MM.1S (cell line): ENCODE measurements at places on chromosomes 2 and 18.

DNA sequence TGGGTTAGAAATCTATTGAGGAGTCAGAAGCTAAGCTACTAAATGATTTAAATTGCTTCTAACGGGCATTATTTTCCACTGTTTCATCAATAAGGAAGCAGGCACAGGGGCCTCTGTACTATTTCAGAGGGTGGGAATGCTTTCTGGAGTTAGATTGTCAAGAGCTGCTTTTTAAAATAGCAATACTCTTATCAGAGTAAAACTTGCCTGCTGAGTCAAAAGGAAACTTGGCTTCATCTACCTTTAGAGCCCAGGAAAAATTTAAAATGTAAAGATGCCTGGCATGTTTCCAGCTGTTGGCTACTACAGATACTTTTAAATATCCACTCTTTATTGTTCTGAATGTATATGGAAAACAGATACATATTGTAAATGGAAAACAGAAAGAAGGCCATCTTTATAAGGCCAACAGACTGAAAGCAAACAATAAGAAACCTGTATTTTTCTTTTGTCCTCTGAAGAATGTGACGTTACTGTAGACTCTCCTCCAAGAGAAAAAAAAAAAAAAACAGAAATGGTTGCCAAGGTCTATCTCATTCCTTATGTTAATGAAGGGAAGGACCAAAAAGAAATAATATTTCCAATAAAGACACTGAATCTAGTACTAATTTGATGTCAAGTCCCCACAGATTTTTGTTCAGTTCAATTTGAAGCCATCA lies 79.1 kb downstream of the FIGN start:
- no peak for DNase-seq

DNA sequence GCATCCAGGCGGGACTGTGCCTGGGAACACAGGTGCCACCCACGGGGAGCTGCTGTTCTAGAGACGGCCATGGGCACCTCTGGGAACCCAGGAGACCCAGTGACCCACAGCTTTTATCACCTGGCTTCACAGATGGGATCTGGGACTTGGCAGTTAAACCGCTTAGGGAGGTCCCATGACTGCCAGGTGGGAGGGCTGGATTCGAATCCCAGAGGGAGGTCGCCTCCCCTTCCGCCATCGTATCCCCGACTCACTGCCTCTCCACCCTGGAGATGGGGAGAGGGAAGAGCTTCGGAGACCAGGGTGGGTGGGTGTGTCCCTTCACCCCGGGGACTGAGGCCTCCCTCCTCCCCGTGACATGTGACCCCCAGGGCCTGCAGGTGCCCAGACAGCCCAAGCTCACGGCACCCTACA lies 169.4 kb downstream of the RTP5 start:
- no peak for DNase-seq

DNA sequence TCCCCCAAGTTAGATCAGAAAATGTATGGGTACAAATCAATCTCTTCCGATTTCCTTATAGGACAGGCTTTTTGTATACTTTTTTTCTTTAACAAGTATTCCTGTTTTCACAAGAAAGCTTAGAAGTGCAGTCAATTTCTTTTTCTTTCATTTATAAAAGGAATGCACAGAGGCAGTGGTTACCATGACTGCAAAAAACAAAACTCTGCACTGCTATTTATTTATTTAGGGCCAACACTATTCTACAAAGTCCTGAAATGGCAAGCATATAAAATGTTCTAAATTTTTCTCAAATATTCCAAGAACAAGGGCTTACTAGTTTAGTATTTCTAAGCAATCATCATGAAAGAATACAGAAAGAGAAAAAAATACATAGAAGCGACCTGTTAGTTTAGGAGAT lies 22.2 kb downstream of the ATAD2B start:
- DNase-seq = no peak

DNA sequence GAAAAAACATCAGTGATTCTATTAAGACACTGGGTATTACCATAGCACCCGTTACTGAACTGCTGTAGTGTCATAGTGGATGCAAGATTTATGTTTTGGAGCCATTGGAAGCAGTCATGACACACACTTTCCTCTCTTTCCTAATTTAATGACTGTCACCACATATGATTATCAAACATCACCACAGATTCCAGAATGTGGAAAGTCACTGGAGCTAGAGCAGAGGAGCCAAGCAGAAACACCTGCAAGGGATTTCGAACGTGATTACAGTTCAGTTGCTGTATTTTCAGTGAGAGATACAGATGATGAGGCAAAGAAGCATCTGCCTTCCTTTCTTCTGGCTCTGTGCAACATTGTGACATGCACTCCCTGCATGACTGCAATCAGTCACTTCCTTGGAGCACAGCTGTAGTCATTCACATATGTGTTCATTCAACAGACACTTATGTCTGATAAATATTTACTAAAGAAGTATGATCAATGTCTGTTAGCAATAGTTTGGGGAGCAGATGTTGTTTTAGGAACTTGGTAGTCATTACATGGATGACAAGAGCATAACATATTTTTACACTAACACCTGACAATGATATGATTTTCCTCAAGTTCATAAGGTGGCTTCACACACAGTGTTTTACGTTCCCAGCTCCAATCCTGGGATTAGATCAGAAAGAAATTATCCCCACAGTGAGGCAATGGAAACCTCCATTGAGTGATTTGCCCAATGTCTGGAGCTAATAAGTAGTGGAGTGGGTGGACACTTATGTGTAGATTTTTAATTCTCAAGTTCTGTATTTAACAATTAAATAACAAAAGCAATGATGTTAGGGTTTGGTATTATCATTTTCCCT lies 416.6 kb downstream of the PLCL1 start:
- no peak for DNase-seq
